ENCODE measurements at places on chromosomes 5 and 9.
A peak's percentile ranks its signal among the peaks of the same experiment; 100 is the strongest.

GRCh38 chr9:136947028-136947891 lies 2.2 kb downstream of the C8G start:
- no peaks in the 10 kb centered on the region for H3K27me3 ChIP-seq
- peaks cover 68% of the 10 kb centered on the region for H3K4me1 ChIP-seq
- no peak overlapping the region for H3K27ac ChIP-seq
- no peak for DNase-seq
- H3K36me3 ChIP-seq, result peaks cover 7% of the 10 kb centered on the region
- no peak overlapping the region for H3K4me3 ChIP-seq

- DNase-seq, result no peak
- no peak overlapping the region for H3K4me3 ChIP-seq
- no peak overlapping the region for H3K27ac ChIP-seq
- no peaks in the 10 kb centered on the region for H3K36me3 ChIP-seq
- H3K4me1 ChIP-seq, result no peaks in the 10 kb centered on the region
Observed at GRCh38 chr5:15260356-15261268, 239.4 kb upstream of the FBXL7 start.

- H3K4me1 ChIP-seq, result no peaks in the 10 kb centered on the region
- H3K27me3 ChIP-seq, result no peaks in the 10 kb centered on the region
- no peak overlapping the region for H3K4me3 ChIP-seq
- peaks cover 56% of the 10 kb centered on the region for H3K36me3 ChIP-seq
- H3K27ac ChIP-seq, result no peak overlapping the region
Observed at GRCh38 chr9:109051733-109052132, 38.4 kb upstream of the CTNNAL1 start.

DNA sequence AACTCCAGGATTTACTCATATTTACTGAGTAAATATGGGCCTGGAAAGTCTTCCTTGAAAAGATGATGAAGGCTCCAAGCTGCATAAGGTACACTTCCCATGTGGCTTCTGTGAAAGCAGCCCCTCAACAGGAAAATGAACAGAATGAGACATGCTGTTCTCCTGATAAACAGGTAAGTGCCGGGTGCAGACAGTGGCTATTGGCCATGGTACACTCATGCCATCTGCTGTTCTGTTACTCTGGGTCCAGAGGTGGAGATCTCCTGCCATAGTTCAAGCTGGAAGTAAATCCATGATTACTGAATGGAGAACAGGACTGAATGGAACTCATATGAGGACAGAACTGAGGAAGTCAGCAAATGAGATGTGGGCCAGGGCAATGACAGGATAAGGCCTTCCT lies 103.6 kb downstream of the SLIT3 start:
- H3K27me3 ChIP-seq, result no peaks in the 10 kb centered on the region
- H3K36me3 ChIP-seq, result no peaks in the 10 kb centered on the region
- H3K27ac ChIP-seq, result no peak overlapping the region
- no peak for DNase-seq

GRCh38 chr9:134283692-134284265 lies 42.5 kb upstream of the RXRA start:
- no peak for DNase-seq
- peaks cover 4% of the 10 kb centered on the region for H3K27me3 ChIP-seq
- H3K4me1 ChIP-seq, result no peaks in the 10 kb centered on the region
- no peak overlapping the region for H3K4me3 ChIP-seq
- no peaks in the 10 kb centered on the region for H3K36me3 ChIP-seq
- H3K27ac ChIP-seq, result no peak overlapping the region

DNA sequence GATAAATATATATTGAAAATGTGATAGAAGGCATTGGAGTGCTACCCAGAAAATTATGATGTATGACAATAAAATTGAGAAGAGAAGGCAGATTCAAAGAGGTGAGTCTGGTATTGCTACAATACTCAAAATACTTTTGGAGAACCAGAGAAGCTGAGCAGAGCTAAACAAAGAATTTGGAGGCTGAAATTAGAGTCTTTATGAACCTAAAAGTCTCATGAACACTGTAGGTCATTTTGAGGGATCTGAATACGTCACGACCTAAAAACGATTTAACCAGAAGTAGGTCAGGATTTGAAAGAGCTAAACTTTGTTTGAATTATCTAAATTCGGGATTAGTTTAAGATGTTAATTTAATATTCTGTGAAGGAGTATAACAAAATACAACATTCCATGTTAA lies 182.4 kb upstream of the CDH9 start:
- DNase-seq, result no peak
- H3K27ac ChIP-seq, result no peak overlapping the region
- no peak overlapping the region for H3K4me3 ChIP-seq
- no peaks in the 10 kb centered on the region for H3K27me3 ChIP-seq

GRCh38 chr5:68048516-68048915 lies 167.0 kb upstream of the PIK3R1 start:
- H3K4me1 ChIP-seq, result no peaks in the 10 kb centered on the region
- H3K4me3 ChIP-seq, result no peak overlapping the region

DNA sequence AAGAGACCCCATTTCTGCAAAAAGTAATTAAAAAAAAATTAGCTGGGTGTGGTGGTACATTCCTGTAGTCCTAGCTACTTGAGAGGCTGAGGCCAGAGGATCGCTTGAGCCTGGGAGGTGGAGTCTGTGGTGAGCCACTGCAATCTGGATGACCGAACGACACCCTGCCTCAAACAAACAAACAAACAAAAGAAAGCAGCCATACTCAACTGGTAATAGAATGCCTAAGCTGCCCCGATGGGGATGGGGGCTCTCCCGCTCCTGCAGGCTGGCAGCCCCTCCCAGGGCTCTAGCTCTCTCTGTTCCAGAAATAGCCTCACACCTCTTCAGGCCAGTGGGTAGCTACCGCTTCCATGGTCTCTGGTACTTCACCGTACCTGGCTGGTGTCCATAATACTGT lies 241.8 kb downstream of the FANCC start:
- H3K4me1 ChIP-seq, result no peaks in the 10 kb centered on the region
- no peaks in the 10 kb centered on the region for H3K27me3 ChIP-seq

GRCh38 chr5:10019236-10019635 lies 230.5 kb downstream of the ATPSCKMT start:
- no peak overlapping the region for H3K27ac ChIP-seq
- H3K36me3 ChIP-seq, result no peaks in the 10 kb centered on the region
- no peaks in the 10 kb centered on the region for H3K27me3 ChIP-seq
- H3K4me3 ChIP-seq, result no peak overlapping the region
- no peak for DNase-seq

GRCh38 chr5:172150514-172151425 lies 37.3 kb downstream of the STK10 start:
- DNase-seq, result peak; percentile 54
- no peaks in the 10 kb centered on the region for H3K27me3 ChIP-seq
- peaks cover 58% of the 10 kb centered on the region for H3K36me3 ChIP-seq
- no peak overlapping the region for H3K4me3 ChIP-seq
- H3K4me1 ChIP-seq, result peaks cover 89% of the 10 kb centered on the region

DNA sequence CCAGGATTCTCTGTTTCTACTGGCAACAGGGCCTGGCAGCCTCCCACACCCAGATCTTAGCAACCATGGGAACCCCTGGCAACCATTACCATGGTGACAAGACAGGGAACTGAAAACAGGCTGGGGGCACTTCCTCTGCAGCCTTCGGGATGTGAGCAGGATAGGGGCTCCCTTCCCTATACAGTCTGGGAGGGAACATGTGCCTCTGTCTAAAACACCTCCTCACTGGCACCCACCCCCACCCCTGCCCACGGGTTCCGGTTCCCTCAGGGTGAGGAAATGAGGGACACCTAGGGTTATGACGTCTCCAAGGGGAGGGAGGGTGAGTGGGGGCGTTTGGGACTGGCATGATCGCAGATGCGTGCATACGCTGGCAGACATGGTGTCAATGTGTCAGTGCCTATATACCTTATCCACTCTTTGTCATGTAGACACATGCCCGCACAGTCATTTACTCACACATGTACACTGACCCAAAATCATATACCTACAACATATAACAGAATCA lies 3.0 kb upstream of the DNAJB5 start:
- DNase-seq, result no peak
- no peaks in the 10 kb centered on the region for H3K27me3 ChIP-seq
- no peaks in the 10 kb centered on the region for H3K36me3 ChIP-seq
- H3K4me3 ChIP-seq, result no peak overlapping the region
- H3K4me1 ChIP-seq, result peaks cover 51% of the 10 kb centered on the region
- H3K27ac ChIP-seq, result no peak overlapping the region

All from natural killer cell (primary cell).